T-helper 17 cell (primary cell): ENCODE measurements at places on chromosomes 4 and X. TPM values are rescaled to one million over a fixed set of nuclear protein-coding genes. Genes with fewer than 3 reads are reported as not detected.

DNA sequence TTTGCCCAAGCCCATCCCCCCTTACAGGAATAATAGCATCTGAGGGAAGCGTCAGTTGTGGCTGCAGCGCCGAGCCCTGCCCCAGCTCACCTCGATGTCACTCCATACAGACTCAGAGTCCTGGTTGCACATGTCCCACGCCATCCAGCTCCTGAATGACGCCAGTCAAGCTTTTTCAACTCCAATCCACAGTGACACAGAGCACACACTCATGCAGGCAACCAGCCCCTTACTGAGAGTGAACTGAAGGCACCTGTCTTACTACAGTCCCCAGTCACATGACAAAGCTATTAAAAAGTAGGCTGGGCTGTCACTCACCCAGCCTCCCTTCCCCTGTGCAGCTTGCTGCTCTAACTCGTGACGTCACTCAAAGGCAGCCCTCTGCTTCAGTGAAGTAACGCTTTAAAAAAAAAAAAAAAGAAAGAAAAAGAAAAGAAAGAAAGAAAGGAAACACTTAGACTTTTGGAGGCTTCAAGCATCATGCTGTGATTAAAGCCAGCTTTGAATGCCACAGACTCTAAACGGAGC, at the start of gene PPARGC1A:
TSS of gene PPARGC1A (minus strand) at position 234 of the 528 bp plus-strand sequence. CDS start at position 144, 90 bp downstream.
- DNase-seq: no peak

- no peak for DNase-seq
These were observed 1103.5 kb upstream of the ADGRL3 start for GRCh38 chr4:60096676-60097075.

DNA sequence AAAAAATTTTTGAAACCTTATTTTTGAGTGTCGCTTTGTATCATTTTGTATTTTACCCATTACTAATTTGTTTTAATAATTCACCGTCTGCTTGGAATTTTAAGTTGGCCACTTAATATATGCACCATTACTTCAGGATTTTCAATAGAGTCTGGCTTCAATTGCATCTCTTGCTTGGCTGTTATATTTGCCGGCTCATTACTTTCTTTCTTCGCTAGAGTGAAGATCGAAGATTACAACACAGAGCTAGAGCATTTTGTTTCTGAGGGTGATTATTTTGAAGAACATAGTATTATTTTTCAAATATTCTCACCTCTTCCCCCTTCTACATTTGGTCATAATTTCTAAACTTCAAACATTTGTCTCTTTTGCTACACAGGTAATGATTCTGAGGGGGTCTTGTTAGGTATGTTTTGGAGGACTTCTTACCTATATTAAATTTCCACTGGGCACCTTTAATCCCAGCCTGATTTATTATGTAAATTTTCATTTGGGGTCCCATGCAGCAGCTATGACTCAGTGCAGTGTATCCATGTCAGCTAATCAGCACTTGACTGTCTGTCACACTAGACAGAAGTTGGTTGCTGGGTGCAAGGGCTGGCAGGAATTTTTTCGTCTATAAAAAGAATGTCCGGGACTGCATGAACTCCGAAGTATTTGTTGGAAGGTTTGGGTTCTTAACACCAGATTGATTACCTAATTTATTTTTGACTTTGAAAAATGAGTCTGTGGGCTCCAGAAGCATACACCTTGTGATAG, 18.6 kb downstream of the TBC1D1 start:
- no peak for DNase-seq

- no peak for DNase-seq
These were observed 112.6 kb upstream of the ZNF827 start for GRCh38 chr4:146051223-146051622.

- DNase-seq: no peak
These were observed 365.4 kb downstream of the PDHA2 start for GRCh38 chr4:96205143-96205936.

DNA sequence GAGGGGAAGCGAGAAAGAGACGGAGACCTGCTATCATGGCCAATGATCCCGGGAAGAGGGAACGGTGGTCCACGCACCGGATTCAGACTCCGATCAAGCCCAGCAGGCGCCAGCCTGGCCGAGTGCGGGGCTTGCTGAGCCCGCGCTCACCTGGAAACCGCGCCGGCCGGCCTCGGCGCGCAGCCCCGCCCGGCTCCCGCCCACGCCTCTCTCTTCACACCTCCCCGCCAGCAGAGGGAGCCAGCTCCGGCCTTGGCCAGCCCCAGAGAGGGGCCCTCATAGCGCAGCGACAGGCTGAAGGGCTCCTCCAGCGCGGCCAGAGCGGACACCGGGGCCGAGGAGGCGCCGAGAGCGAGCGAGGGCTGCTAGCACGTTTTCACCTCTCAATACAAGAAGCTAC, 36.8 kb upstream of the SPANXN2 start:
- no peak for DNase-seq

DNA sequence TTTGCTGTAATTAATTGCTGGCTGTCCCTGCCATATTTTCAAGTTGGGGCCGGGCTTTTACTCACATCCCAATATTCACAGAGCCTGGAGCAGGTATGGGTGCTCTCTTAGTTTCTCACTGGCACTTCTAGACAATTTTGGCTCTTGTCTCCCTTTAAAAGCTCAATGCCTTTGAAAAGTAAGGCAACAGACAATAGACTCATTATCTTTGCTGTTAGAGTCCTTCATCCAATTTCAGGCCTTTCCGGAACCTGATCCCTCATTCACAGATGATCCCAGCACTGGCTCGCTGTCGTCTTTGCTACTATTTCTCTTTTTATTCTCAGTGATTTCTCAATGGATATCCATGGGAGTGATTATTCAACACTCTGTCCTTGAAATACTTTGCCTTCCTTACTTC, 6.7 kb downstream of the ARSJ start:
- no peak for DNase-seq

GRCh38 chr4:151908201-151908600, 147.4 kb upstream of the GATB start:
- DNase-seq: no peak

GRCh38 chr4:176882206-176882605, 89.5 kb upstream of the VEGFC start:
- DNase-seq: no peak

- no peak for DNase-seq
These were observed 191.1 kb downstream of the GC start for GRCh38 chr4:71592793-71593192.

DNA sequence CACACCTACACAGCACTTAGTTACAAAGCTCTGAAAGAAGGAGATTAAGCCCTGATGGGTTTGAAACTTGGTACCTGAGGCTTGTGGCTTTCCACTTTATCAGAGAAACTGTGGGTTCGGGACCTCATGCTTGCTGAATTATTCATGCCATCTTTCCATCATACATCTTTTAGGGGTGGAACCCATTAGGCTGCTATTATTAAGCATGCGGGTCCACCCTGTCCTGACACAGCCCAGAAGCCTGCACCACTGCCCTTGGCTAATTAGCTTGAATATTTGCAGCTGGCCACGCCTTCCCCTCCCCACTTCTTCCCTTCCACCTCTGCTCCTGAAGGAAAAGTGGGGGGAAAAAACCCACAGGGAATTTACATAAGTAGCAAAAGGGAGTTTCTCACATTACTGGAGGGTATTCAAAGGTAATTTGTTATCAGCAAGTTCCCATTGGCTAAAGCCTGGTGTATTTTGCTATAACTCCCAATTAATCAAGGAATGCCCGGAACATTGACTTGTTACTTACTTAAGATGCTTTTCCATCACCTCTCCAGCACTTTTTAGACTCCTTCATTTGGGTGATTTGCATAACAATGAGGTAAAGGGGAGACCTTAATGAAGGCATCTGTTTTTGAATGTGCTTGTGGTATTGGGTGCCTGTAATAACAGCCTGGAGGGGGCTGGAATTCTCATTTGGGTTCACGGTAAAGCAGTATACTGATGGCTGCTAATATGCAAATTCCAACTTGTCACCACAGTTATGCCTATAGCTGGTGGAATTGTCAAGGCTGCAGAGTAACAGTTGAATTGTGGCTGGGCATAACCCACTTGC, 231.7 kb upstream of the GATB start:
- no peak for DNase-seq

DNA sequence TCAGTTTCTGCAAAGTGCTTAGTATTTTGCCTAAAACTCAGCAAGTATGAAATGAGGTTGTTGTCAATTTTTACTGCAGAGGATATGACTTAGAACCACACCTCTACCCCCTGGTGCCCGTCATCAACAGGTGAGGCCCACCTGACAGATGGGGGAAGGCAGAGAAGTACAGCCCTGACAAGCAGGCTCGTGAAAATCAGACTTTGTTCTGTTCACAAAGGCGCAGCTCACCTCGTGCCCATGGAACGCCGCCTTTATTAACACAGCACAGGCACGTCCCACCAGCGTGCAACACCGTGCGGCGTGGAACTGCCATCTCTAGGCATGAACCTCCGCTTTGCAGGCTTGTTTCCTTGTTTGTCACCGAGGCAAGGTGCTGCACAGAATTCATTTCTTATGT, 13.3 kb downstream of the CYP4V2 start:
- no peak for DNase-seq

DNA sequence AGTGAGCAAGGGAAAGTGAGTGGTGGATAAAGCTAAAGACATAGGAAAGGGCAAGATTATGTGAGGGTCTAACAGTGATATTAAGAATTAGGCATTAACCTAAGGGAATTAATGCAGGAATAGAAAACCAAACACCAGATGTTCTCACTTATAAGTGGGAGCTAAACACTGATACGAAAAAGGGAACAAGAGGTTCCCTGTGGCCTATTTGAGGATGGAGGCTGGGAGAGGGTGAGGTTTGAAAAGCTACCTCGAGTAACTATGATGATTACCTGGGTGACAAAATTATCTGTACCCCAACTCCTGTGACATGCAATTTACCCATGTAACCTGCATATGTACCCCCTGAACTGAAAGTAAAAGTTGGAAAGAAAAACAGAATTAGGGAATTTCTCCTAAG, 79.0 kb downstream of the ANXA3 start:
- no peak for DNase-seq

DNA sequence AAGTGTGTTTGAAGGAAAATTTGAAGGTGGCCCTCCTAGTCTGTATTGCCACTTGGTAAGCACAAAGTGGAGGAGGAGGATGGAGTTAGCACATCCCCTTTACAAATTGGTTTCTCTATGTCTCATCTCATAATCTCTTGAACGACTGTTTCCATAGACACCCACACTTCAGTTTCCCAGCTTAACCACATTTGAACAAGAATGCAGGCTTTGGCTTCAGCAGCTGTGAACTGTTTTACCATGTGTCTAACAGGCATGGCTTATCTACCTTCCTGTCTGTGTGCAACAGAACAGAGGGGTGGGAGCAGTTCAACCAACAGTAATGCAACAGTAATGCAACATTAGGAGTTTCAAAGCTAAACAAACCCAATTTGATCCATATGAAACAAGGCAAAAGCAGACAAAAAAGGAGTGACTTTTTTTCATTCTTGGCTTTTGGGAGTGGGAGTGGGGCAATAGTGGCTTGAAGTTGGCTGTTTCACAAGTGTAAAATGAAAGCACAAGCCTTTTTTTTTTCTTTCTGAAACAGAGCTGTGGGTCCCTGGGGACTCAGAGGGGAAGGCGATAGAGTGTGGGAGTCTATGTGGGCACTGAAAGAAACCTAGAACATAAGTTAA, 108.0 kb downstream of the ITM2A start:
- DNase-seq: peak; percentile 8

GRCh38 chr4:188078116-188078515, 31.3 kb downstream of the TRIML2 start:
- DNase-seq: no peak

- DNase-seq: no peak
These were observed 540.5 kb upstream of the BOD1L1 start for GRCh38 chr4:14167876-14168510.

Gene GABRG1
- not detected for total RNA-seq

Gene PSAPL1
- total RNA-seq: not detected

Gene MAGEA10
- not detected for total RNA-seq

Gene NEIL3
- 2.4 TPM for total RNA-seq
